Adrenal gland (tissue), 19 donors: ENCODE measurements at places on chromosomes 4 and X. TPM values are rescaled to one million over a fixed set of nuclear protein-coding genes. Genes with fewer than 3 reads are reported as not detected.

- DNase-seq: no peak
Measured at GRCh38 chr4:169582203-169582602, 30.2 kb downstream of the NEK1 start.

GRCh38 chrX:72478853-72479252, 93.8 kb downstream of the HDAC8 start:
- DNase-seq: no peak

HTRA3 gene
- 4.3 TPM for total RNA-seq

DNA sequence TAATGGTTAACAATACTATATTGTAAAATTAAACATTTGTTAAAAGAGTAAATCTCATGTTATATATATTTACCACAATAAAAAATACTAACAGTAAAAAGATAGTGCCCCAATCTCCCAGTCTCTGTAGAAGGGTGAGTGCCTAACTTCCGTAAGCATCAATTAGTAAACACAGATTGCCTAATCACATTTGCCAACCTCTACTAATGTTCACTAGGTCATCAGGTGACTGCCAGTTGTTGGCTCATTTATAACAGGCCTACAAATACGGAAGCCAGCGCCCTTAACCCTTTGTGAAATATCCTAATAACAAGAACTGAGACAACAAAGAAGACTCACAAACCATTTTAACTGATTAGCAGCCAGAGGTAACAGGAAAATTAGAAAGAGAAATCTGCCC, 345.1 kb downstream of the INPP4B start:
- no peak for DNase-seq
